Thoracic aorta (tissue), 2 donors: ENCODE measurements at places on chromosomes 5 and 9. TPM values are rescaled to one million over a fixed set of nuclear protein-coding genes. Genes with fewer than 3 reads are reported as not detected.

GRCh38 chr5:130652176-130652575 is 512.9 kb downstream of the HINT1 start:
- no peaks in the 10 kb centered on the region for H3K4me1 ChIP-seq
- no peak for DNase-seq
- H3K36me3 ChIP-seq: no peaks in the 10 kb centered on the region
- no peaks in the 10 kb centered on the region for H3K27me3 ChIP-seq

DNA sequence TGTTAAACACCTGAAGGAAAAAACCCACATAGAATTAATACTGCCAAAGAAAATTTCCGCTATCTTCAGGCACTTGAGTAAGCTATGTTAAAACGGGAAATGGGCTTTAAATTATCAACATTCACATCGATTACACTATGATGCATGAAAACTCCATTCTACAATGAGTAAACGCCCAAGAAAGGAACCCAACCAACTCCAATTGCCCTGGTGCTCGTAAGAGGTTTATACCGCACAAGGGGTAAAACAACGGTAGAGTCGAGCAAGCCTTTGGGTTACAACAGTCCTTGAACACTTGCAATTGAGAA is 1.0 kb downstream of the AGTPBP1 start:
- H3K27me3 ChIP-seq: no peaks in the 10 kb centered on the region
- peak overlapping the region; percentile 97 for H3K4me3 ChIP-seq

DNA sequence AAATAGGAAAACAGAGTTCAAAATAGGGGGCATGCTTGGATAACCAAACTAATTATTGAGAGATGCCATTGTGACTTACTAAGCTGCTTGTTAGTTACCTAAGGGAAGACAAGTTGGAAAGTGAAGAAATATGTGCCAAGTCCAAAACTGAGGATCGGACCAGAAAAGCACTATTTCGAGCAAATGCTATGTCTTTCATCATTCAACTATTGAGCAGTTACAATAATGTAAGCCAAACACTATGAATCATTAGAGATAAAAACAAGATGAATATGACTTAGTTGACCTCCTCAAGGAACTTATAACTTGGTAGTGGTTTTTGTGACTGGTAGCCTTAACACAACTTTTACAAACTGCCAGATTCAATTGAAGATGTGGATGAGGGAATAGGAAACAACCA is 240.6 kb upstream of the MPDZ start:
- H3K4me3 ChIP-seq: peak overlapping the region; percentile 36
- H3K27me3 ChIP-seq: no peaks in the 10 kb centered on the region
- no peak for DNase-seq
- H3K27ac ChIP-seq: no peak overlapping the region
- H3K4me1 ChIP-seq: peaks cover 4% of the 10 kb centered on the region

GRCh38 chr5:31934156-31934555 is 240.0 kb downstream of the GOLPH3 start:
- no peaks in the 10 kb centered on the region for H3K27me3 ChIP-seq
- H3K4me3 ChIP-seq: no peak overlapping the region
- H3K4me1 ChIP-seq: no peaks in the 10 kb centered on the region
- no peak overlapping the region for H3K27ac ChIP-seq
- no peaks in the 10 kb centered on the region for H3K36me3 ChIP-seq

GRCh38 chr9:91589101-91589553 is 165.5 kb upstream of the NFIL3 start:
- no peaks in the 10 kb centered on the region for H3K36me3 ChIP-seq
- H3K27ac ChIP-seq: no peak overlapping the region
- no peaks in the 10 kb centered on the region for H3K27me3 ChIP-seq
- DNase-seq: no peak
- H3K4me3 ChIP-seq: no peak overlapping the region

DNA sequence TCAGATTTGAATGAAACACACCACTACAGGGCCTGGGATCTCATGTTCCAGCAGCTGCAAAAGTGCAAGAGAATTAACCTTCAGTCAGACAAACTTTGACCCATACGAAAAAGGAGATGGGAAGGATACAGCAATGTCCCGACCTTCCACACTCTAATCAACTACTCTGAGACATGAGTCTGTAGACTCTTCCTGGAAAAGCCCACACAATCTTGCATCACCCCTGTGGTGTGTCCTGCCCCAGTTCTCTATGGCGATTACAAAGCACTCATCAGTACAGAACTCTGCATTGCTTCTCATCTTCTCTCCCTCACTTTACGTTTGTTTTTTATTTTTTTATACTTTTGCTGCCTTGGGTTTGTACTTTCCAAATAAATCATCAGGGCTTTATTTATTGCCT is 241.0 kb upstream of the KIF2A start:
- H3K36me3 ChIP-seq: no peaks in the 10 kb centered on the region
- H3K27ac ChIP-seq: no peak overlapping the region
- no peak overlapping the region for H3K4me3 ChIP-seq
- no peaks in the 10 kb centered on the region for H3K4me1 ChIP-seq
- DNase-seq: no peak
- H3K27me3 ChIP-seq: no peaks in the 10 kb centered on the region

DNA sequence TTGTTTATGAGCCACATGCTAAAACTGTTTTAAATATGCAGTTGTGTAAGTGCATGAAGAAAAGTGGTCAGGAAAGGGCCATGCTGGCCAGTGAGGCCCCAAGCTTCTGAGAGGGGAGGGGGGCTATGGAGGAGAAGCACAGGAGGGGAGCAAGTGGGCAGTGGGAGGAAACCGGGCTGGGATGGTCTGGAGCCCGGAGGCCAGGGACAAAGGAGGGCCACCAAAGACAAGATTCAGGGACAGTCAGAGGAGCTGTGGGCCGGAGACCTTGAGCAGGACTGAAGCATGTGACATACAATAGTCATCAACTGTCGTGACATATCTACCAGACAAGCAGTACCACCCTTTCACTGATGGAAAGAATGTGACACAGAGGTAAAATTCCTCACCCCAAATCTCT is 333.2 kb upstream of the IRX1 start:
- DNase-seq: no peak
- no peak overlapping the region for H3K4me3 ChIP-seq
- no peaks in the 10 kb centered on the region for H3K36me3 ChIP-seq
- no peaks in the 10 kb centered on the region for H3K27me3 ChIP-seq

DNA sequence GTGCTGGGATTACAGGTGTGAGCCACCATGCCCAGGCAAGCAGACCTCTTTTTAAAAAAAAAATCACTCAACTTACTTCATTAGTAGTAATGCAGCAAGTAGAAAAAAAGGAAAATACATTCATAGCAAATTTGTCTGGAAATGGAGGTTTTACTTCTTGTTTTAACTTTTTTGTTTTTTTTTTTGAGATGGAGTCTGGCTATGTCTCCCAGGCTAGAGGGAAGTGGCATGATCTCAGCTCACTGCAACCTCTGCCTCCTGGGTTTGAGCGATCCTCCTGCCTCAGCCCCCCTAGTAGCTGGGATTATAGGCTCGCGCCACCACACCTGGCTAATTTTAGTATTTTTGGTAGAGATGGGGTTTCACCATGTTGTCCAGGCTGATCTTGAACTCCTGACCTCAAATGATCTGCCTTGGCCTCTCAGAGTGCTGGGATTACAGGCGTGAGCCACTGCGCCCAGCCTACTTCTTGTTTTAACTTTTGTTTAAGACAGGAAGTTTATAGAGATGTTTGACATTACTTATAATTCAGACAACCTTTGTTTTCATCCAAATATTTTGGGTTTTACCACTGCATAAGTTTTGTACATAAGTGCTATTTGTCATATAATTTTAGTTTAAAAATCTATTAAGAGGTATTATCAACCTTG is 26.5 kb downstream of the UBE2R2 start:
- DNase-seq: no peak
- no peaks in the 10 kb centered on the region for H3K27me3 ChIP-seq
- no peak overlapping the region for H3K27ac ChIP-seq
- H3K36me3 ChIP-seq: no peaks in the 10 kb centered on the region
- H3K4me3 ChIP-seq: no peak overlapping the region

DNA sequence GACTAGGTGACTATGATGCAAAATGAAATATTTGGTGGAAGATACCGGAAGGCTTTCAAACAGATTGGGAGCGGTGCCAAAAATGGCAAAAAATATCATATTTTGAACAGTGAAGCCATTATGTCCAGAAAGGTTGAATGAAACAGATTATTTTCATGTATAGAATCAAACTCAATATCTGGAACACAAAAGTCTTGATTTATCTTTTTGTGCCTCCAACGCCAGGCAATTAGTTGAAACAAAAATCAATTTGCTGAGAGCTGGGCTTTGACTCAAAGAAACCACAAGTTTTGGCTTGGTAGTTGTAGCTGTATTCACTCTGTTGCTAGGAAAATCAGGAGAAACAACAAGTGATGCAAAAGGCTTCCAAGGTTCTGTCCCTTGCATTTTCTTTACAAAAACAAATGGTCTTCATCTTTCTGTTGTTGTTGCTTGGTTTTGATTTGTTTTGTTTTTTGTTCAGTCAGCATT is 421.7 kb upstream of the TYRP1 start:
- no peak overlapping the region for H3K27ac ChIP-seq
- H3K27me3 ChIP-seq: no peaks in the 10 kb centered on the region
- no peak for DNase-seq
- no peaks in the 10 kb centered on the region for H3K4me1 ChIP-seq

Gene PCDHA1
- total RNA-seq: not detected

Gene SERF1B
- total RNA-seq: 43.5 TPM
